ENCODE measurements at places on chromosomes 16 and 17.

DNA sequence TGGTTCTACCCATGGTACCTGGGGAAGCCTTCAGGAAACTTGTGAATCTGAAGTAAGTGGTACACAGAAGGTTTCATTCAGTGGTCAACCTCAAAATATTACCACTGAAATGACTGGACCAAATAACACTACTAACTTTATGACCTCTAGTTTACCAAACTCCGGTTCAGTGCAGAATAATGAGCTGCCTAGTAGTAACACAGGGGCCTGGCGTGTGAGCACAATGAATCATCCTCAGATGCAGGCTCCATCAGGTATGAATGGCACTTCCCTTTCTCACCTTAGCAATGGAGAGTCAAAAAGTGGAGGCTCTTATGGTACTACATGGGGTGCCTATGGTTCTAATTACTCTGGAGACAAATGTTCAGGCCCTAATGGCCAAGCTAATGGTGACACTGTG, 55.9 kb upstream of the SLC5A11 start:
- DNase-seq: no peak

GRCh38 chr17:36721560-36722120, 120.3 kb downstream of the MRM1 start:
- no peak for DNase-seq

DNA sequence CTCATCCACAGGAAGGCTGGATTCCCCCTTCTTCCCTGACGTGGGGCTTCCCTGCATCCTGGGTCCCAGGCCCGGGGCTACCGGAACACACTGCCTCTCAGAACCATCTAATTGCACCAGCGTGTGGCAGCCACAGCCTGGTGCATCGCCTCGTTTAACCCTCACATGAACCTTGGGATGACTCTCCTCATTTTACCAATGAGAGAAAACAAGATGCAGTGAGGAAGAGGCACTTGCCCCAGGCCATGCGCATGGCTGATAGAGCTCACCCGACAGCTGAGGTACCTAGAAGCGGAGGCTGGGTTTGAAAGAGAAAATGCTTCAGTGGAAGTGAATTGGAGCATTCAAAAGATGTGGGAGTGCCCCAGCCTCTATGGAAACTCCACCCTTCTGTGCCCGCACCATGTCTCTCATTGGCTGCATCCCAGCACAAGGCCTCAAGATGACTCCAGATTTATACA, 162.3 kb downstream of the KATNIP start:
- DNase-seq: no peak

DNA sequence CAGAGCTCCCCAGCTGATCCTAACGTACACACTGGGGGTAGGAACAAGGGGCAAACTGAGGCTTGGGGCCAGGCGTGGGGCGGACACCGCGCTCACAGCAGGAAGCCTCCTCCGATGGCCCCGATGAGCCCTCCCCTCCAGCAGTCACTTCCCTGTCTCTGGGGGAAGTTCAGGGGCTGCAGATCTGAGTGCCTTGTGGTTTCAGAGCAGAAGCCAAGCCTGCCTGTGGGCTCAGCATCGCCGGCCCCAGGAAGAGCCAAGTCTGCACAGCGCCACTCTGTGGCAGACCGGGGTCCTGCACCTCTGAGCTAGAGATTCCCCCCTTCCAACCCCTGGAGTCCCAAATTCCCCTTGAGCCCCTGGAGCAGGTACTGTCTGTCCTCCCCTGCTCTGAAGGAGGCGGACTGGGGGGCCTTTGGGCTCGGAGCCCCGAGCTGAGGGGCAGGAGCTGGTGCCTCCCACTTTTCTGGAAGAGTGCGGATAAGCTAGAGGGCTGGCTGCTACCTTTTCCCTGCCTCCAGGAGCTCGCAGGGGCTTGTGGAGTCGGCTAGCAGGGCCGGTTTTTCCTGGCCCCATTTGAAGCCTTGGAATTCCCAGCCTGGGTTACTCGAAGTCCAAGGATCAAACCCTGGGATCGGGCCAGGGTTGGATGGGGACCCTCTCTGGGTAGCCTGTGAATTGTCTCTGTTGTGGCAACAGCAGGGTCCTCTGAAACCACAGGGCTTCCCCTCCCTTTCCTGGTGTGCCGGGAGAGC, 2.9 kb downstream of the GSE1 start:
- no peak for DNase-seq

- no peak for DNase-seq
These were observed 35.4 kb downstream of the MRC2 start for GRCh38 chr17:62662855-62663254.

DNA sequence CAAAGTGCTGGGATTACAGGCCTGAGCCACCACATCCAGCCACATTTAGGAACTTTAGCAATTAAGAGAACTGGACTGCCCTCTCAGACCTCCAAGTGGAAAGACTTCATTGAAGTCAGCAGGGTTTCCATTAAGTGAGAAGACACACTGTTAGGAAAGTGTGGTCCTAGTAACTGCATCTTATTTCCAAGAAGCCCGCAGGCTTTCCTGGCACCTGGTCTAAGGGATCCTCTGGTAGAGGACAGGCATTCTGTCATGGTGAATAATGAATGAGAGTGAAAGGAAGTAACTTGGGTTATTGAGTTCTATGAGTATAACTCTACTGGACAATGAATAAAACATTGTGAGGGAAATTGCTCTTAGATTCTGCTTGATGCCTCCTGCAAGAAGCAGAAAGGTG, 14.1 kb downstream of the C17orf75 start:
- DNase-seq: no peak

DNA sequence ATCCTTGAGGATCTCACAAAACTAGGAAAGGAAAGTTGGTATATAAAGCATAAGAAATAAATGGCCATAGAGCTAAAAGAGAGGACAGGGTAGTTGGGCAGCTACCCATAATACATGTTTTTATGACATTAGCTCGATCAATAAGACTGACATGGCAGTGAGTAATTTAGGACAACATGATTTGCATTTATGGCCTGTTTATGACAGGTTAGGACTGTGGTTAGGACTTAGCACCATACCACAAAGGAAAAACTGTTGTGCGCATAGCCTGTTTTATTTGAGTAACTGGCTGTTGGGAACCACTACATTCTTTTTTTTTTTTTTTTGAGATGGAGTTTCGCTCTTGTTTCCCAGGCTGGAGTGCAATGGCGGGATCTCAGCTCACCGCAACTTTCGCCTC, 18.0 kb upstream of the TRIM37 start:
- no peak for DNase-seq

DNA sequence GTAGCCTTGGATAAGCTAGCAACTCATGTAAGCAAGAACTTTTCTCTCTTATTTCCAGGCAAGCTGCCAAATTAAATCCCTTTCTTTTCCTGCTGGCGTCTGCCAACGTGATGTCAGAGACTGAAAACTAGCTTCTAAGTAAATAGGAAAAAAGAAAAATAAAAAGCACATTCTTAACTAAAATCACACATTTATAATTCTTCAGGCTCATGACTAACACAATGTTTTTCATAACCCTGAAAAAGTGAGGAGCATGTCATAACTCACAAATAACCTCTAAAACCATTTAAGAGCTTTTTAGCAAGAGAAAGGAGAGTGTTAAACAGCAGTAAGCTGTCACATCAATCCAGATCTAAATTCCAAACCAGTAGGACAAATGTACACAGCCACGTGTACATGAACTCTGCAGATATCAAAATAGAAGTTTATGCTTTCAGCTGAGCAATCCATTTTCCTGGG, 110.0 kb downstream of the N4BP1 start:
- no peak for DNase-seq

GRCh38 chr17:72421128-72422092, 300.6 kb downstream of the SOX9 start:
- DNase-seq: no peak

DNA sequence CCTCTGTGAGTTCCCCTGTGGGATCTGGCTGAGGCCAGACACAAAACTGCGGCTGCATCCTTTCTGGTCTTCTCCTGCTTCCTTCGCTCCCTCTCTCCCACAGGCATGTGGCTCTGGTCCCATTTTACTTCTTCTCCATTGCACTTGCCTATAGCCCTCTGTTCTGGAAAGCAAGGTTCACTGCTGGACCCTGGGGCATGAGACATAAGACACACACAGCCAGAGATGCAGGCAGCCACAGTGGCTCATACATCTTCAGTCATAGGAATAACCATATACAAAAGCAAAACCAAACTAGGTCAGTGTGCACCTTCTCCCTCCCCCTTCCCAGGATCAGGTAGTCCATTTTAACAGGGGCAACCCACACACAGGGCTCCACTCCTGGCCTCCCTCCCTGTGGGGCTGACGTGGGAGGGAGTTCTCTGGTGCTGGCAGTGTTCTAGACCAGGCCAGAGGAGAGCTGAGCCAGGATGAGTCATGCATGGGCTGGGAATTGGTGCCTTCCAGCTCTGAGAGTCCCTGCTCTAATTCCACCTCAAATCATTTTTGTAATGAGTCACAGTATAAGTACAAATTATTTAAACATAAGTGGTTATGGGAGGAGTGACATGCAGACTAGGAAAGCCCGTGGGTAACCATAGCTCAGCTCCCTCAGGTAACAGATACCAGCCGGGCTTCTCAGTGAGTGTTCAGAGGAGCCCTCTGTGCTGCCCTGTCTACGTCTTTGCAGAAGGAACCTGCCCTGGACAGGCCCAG, 58.0 kb downstream of the ASIC2 start:
- DNase-seq: no peak

DNA sequence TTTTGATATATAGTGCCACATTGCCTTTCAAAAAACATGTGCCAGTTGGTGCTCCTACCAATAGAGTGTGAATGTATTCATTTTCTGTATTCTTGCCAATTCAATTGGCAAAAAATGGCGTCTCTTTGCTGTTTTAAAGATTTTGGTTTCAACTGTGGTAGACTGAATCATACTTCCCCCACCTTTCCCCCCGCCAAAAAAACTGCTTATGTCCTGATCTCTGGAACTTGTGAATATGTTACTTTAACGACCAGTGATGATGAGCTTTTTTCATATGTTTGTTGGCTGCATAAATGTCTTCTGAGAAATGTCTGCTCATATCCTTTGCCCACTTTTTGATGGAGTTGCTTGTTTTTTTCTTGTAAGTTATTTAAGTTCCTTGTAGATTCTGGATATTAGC, 325.1 kb upstream of the KCNJ16 start:
- no peak for DNase-seq

DNA sequence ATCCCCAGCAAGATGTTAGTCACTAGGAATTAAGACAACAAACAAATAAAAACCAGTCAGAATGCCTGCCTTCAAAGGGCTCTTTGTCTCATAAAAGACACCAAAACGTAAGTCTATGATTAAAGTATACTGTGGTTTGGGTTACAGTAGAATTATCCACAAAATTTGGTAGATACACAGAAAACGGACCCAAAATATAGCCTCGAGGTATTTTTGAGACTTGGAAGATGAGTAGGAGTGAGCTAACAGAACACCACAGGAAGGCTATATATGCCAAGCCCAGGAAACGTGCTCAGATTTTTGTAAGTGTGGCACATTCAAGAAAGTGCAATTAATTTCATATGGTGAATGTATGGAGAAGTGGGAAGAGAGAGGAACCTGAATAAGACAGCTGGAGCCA, 831.4 kb downstream of the CDH11 start:
- no peak for DNase-seq

GRCh38 chr17:42740699-42741098, 4.1 kb downstream of the EZH1 start:
- no peak for DNase-seq

- DNase-seq: no peak
These were observed 15.7 kb downstream of the SLC52A1 start for GRCh38 chr17:5019475-5019956.

GRCh38 chr17:47884427-47884740, 11.7 kb upstream of the SP2 start:
- no peak for DNase-seq

DNA sequence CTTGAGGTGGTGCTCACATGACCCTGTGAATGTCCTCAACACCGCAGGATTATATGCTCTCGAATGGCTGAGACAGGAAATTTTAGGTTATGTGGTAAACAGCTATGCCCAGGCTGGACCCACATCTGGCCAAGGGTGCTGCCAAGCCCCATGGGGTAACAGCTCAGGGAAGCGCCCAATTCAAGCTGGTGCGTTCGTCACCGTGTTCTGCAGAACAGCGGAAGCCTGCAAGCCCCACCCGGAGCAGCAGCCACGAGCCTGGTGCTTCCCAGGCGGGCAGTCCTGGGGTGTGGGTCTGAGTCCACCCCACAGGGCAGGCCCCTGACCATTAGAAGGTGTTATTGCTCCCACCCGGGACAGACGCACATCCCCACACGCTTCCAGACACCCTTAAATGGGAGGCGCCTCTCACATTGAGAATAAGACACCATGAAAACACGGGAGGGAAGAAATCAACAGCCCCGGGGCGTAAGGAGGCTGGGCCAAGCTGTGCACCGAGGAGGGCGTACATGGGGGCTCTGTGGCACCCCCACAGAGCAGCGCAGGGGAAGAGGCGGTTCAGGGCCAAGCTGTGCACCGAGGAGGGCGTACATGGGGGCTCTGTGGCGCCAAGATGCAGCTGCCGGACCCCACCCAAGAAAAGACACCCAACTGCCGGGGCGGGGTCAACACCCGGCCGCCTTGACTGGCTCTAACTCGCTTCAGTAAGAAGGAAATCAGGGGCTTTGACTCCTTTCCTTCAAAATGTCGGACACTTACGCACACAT, 2.9 kb upstream of the CYBA start:
- DNase-seq: no peak

- DNase-seq: no peak
These were observed 50.2 kb downstream of the SDK2 start for GRCh38 chr17:73594025-73594424.

DNA sequence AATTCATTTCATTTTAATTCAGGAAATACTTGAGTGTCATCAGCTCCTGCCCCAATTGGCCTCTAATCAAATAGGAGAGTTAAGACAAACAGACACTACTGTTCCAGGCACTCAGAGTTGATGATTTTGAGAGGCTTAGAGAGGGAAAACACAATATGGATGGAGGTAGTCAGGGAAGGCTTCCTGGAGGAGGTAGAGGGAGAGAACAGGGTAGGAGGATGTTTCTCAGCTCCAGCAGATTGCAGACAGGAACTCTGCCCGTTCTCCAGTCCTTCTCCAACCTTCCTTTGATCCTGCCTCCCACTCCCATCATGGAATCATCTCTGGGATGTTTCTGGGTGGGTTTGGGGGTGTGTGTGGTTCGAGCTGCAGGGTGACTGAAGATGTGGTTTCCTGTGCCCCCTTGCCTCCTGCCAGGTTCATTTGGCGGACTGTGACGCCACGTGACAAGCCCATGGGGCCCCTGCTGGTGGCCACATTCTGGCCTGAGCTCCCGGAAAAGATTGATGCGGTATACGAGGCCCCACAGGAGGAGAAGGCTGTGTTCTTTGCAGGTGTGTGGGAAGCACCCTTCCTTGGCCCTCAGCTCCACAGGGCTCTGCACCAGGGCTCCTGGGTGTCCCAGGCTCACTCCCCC, 12.2 kb upstream of the LPCAT2 start:
- no peak for DNase-seq

- no peak for DNase-seq
These were observed 1.6 kb downstream of the COASY start for GRCh38 chr17:42563543-42563942.

DNA sequence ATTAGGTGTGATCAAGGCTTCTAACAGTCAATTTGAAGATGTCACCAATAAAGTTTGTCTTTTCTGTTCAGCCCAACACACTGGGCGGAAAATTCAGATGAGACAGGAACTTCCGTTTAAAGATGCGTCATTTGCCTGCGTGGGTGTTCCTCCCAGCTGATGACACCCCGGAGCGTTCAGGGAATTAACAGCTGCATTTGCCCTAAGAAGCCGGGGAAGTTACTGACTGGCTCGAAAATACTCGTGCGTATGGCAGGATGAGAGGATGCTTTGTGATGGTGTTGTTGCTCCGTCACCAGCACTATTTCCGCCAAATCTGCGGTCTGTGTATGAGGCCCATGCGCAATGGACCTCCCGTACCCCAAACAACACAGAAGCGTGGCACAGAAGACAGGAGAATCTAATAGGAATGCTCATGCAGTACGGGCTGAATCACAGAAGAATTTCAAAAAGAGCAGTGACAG, 11.9 kb upstream of the PVALEF start:
- no peak for DNase-seq

Measured in cortex of kidney (tissue), 1 donor.